Thoracic aorta endothelial cell (primary cell): ENCODE measurements at places on chromosomes 13 and 19. TPM values are rescaled to one million over a fixed set of nuclear protein-coding genes. Genes with fewer than 3 reads are reported as not detected.

Gene RASIP1
- total RNA-seq, result 59.7 and 82.9 TPM in 2 replicates

Gene SIRT2
- 57.9 and 64.1 TPM in 2 replicates for total RNA-seq

Gene TNNT1
- 1.0 and 2.9 TPM in 2 replicates for total RNA-seq

Gene FBXO17
- 13.8 and 24.1 TPM in 2 replicates for total RNA-seq

Gene CRX
- not detected in 2 replicates for total RNA-seq

Gene CHST8
- total RNA-seq, result 0.07 TPM in 1 of 2 replicates, not detected in the other

Gene LEUTX
- not detected in 2 replicates for total RNA-seq

Gene CGB5
- total RNA-seq, result 0.22 TPM in 1 of 2 replicates, not detected in the other

Gene ZNF443
- total RNA-seq, result 4.5 and 4.8 TPM in 2 replicates

Gene PDCD2L
- 16.8 and 20.4 TPM in 2 replicates for total RNA-seq

Gene UPK1A
- not detected in 2 replicates for total RNA-seq

Gene PLK5
- total RNA-seq, result not detected in 2 replicates

Gene CCDC70
- total RNA-seq, result not detected in 2 replicates

Gene PRRG2
- 1.9 and 3.1 TPM in 2 replicates for total RNA-seq

Gene TMEM255B
- total RNA-seq, result 18.4 and 29.9 TPM in 2 replicates
